ENCODE measurements at places on chromosomes 16 and 17.

GRCh38 chr17:57898487-57899311 lies 48.9 kb upstream of the MRPS23 start:
- peak; percentile 67 for DNase-seq

- DNase-seq = peak; percentile 73
Observed at GRCh38 chr17:40459636-40460603, 16.7 kb downstream of the IGFBP4 start.

DNA sequence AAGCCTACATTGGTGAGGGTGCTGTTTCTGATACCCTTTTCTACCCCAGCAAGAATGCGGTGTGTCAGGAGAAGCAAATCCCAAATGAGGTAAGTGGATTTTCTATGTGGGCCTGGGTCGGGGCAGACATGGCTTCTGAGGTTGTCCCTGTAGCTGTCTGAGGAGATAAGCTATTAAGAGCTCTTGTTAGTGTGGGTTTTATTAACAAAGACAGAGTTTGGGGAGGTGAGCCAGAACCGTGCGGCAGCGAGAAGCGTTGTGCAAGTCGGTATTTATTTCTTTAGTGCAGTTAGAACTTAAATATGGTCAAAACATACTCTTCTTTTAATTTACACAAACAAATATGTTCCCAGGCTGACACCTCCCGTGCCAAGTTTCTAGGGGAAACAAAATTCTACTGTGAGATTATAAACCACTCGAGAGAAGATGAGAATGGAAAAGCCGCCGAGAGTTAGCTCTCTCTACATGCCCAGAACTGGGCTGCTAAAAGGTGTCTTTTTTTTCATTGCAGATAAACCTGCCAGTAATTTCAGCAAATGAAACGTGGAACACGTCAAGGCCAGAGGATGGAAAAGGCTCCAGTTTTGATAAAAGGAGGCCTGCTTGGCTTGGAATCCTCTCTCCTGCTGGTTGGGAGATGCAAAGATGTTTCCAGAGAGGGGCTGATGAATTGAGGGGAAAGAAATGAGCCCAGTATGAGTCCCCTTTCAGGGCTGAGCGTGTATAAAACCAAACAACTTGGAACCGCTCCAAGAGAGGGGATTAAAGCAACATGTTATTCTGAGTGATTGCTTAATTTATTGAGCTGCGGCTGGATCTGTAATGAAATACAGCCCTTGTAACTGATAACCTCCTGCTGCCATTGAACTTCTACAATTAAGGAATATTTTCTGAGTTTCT lies 254.6 kb downstream of the MRTFB start:
- no peak for DNase-seq

DNA sequence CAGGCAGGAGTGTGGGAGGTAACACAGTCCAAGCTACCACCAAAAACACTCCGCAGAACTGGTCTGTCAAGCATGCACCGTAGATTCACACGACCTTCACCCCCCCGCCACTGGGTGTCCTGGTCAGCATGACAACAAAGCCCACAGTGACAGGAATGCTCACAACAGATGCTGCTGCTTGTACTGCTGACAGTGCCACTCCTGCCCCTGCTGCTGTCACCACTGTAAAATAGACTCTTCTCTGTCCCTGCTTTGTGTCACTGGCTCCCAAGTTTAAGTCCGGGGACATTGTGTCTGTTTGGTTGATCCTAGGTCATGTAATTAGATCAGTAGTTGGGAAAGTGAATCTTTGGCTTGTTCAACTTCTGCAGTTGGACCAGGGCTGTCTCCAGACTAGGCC lies 7.0 kb upstream of the ODF4 start:
- DNase-seq = no peak

DNA sequence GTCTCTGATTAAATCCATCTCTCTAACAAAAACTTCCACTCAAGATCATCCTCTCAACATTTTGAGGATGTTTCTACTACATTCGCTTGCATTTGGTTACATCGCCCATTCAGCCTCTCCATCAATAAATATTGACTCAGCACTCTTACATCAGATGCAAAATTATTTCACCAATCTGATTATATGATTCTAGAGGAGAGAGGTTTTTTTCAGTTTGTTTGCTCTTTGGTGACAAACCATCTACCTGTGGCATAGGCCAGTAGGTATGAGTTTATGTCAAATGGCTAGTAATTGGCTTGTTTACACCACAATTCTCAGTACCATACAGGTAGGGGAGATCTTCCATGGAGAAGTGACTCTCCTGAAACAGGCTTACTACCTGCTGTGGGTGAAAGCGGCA lies 52.3 kb downstream of the TOX3 start:
- DNase-seq = no peak

DNA sequence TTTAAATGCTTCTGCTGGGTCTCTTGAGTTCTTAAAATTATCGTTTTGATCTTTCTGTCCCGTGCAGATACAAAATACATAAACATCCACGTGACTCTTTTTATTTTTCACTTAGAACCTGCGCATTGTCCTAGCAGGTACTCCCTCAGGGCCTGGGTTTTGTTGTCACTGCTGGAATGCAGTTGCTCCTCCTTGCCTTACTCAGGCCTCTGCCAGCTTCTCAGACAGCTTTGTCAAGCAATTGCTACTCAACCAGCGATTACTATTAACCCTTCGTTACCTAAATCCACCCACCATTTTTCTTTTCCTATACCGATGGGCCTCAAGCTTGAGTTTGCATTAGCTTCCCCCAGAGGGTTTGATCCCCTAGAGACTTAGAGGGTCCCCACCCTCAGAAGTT lies 405.9 kb upstream of the RBFOX1 start:
- DNase-seq = no peak

DNA sequence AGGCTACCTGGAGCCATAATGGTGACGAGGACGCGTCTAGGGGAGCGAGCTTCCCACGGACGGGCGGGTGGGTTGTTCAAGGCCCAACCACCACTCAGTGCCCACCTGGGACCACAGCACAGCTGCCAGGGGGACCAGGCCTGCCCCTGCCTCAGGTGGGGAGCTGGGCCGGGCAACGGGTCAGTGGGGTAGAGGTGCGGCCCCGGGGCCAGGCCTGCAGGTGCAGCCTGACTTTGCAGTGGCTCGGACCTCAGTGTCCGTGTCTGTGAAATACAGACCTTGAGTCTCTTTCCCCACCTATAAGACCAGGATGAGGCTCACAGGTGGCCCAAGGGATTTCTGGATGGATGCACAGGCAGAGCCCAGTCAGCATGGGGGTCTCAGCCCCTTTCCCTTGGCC lies 43.3 kb downstream of the ACTG1 start:
- DNase-seq = no peak

DNA sequence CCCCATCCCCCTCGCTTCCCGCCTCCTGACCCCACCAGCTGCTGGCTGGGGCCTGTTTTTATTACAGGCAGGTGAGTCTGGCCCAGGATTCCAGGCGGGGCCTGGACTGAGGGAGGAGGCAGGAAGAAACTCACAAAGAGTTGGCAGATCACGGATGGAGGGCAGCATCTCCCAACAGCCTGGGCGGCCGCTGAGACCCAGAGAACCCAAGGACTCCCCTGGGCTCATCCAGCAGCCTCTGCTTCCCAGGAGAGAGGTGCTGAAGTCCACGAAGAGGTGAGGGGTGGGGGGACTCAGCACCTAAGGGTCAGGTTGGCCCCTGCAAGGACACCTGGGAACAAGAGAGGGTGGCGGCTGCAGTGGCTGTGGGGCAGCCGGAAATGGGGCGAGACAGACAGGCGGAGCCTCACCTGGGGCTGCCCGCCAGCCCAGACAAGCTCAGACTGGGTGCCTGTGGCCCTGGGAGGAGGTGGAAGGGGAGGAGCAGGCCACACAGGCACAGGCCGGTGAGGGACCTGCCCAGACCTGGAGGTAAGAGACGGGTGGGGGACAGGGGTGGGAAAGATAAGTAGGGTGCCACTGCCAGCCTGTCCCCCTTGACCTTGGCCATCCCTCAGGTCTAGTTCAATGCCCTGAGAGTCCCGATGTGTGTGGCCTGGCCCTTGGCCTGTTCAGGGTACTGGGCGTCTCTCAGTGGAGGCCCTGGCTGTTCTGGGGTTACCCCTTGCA lies 8.7 kb upstream of the ADGRG1 start:
- no peak for DNase-seq

DNA sequence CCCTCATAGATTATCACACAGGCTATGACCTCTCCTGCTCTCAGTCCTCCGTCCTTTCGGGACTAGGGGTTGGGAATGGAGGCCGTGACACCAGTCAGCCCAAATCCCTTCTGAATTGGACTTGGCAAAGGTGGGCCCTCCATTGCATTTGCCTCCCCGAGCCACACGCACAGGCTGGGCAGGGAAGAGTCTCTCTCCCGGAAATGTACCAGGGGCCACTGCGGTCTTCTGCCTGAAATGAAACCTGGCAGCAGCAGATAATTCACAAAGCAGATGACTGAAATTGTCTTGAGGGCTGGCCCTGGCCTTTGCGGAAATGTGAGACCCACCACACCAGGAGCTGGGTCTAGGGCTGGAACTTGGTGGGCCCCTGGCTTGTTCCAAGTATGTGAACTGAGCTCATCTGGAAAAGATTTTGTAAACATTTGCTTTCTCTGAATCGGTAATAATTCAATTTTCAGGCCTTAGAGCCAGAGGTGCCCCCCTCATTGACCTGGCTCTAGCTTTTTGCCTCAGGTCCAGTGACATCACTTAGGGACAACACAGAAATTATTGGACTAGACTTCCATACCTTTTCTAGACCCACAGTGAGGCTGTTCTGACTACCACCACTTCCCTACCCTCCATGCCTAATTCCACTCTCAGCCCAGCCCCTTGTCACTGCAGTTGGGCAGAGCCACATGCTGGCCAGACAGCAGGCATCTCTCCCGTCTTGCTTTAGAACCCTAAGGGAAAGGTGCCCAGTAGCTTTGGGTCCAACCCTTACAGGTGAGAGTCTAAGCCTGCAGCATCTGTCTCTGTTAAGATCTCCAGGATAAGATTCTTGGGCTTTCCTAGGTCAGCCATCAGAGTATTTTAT lies 75.2 kb downstream of the CCDC182 start:
- no peak for DNase-seq

- no peak for DNase-seq
Observed at GRCh38 chr16:9469512-9469911, 378.1 kb downstream of the HAPSTR1 start.

GRCh38 chr16:1257561-1258224 lies 1.8 kb downstream of the TPSD1 start:
- DNase-seq = no peak

- no peak for DNase-seq
Observed at GRCh38 chr17:37816950-37817349, 72.1 kb upstream of the HNF1B start.

DNA sequence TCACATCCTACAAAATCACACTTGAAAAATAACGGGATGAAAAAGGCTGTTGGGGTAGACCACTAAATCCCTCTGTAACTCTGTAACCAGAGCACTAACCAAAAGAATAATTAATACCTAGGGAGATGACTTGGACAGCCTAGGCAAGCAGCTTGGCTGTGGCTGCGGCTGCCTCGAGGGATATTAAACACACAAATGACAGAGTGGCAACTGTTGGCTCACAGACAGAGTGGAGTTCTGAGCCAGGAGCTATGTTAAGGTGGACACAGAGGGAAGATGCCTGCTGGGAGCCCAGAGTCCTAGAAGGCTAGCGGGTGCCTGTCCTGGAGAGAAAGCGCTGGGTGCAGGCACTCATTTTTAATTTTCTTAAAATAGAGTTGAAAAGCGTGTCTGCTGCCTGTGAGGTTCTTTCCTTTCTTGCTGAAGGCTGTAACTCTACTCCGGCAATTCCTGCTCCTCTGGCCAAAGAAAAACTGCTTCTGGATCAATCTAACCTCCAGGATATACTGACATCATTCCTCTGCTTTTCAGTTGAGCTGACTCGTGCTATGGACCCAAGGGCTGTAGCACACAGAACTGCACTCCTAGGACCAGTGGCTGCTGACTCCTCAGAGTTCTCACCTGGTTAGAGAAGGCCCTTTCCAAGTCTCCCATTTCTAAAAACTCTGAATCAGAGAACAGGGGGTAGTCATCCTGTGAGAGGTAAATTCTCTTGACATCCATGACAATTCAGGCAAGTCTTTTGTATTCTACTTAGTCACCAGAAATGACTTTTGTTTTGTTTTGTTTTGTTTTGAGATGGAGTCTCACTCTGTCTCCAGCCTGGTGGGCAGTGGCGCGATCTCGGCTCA lies 147.9 kb downstream of the STX8 start:
- peak; percentile 32 for DNase-seq

GRCh38 chr17:2455956-2456355 lies 55.1 kb upstream of the MNT start:
- DNase-seq = no peak

DNA sequence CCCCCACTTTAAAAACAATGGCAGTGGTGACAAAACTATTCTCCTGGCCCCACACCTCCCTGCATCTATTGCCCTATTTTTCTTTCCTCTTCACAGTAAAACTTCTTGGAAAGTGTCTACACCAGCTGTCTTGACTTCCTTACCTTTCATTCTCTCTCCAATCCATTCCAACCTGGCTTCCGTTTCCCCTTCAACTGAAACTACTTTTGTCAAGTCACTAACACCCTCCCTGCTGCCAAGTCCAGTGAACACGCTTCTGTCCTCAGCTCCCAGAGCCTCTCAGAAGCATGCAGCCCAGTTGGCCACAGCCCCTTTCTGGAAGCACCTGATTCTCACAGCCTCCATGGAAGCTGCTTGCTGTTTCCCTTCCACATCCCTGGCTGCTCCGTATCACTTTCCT lies 4.0 kb upstream of the SCN4A start:
- DNase-seq = no peak

- no peak for DNase-seq
Observed at GRCh38 chr16:7315813-7316212, 16.8 kb upstream of the RBFOX1 start.

Measured in fibroblast of gingiva (primary cell).